Endodermal cell (in vitro differentiated cells): ENCODE measurements at places on chromosomes 6 and 20. TPM values are rescaled to one million over a fixed set of nuclear protein-coding genes. Genes with fewer than 3 reads are reported as not detected.
A peak's percentile ranks its signal among the peaks of the same experiment; 100 is the strongest.

The SLC32A1 gene
- total RNA-seq = not detected in 2 replicates

The CPNE5 gene
- total RNA-seq = 0.29 to 0.54 TPM (median 0.42 TPM) in 3 replicates

The MCM8 gene
- 15.5 to 43.0 TPM (median 41.9 TPM) in 3 replicates for total RNA-seq

The MYL9 gene
- total RNA-seq = 264 and 274 TPM in 2 replicates

The TINAG gene
- not detected in 3 replicates for total RNA-seq

The IL20RA gene
- total RNA-seq = 0.38 and 0.57 TPM in 2 replicates

The PSMB1 gene
- 229 to 243 TPM (median 230 TPM) in 3 replicates for total RNA-seq

- no peaks in the 10 kb centered on the region for H3K4me1 ChIP-seq
- peak overlapping the region; percentile 17 for H3K27ac ChIP-seq
- no peaks in the 10 kb centered on the region for H3K27me3 ChIP-seq
- H3K36me3 ChIP-seq = no peaks in the 10 kb centered on the region
- DNase-seq = no peak
Observed at GRCh38 chr20:9214685-9215084, 145.8 kb downstream of the PLCB4 start.

GRCh38 chr6:5287205-5287965 is 26.1 kb downstream of the FARS2 start:
- H3K36me3 ChIP-seq = no peaks in the 10 kb centered on the region
- H3K27ac ChIP-seq = no peak overlapping the region
- no peak overlapping the region for H3K4me3 ChIP-seq
- H3K27me3 ChIP-seq = no peaks in the 10 kb centered on the region
- peaks cover 2% of the 10 kb centered on the region for H3K4me1 ChIP-seq

- peak overlapping the region; percentile 90 for H3K4me3 ChIP-seq
- H3K4me1 ChIP-seq = peaks cover 10% of the 10 kb centered on the region
- peaks cover 11% of the 10 kb centered on the region for H3K27me3 ChIP-seq
- H3K27ac ChIP-seq = peak overlapping the region; percentile 45
- H3K36me3 ChIP-seq = peaks cover 7% of the 10 kb centered on the region
- peak; percentile 87 for DNase-seq
Observed at GRCh38 chr6:7542065-7542873, 798 bp downstream of the DSP start.

DNA sequence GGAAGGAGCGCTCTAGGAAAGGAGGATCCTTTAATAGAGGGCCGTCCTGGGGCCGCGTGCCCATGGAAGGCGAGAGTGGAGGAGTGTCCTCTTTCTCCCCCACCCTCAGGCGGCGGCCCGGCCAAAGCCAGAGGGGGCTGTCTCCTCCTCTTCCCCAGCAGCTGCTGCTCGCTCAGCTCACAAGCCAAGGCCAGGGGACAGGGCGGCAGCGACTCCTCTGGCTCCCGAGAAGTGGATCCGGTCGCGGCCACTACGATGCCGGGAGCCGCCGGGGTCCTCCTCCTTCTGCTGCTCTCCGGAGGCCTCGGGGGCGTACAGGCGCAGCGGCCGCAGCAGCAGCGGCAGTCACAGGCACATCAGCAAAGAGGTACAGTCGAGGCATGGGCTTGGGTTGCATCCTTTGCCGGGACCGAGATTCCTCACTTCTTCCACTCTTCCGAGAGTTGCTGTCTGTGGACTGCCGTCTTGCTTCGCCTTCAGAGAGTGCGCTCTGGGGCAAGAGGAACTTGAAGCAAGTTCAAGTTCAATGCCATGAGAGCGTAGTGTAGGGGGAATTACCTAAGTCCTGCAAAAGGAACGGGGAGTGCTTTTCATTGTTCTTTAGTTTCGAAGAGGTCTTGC is at the start of gene LAMA2:
Gene LAMA2, plus strand, starts transcription at position 148 of the 621 bp plus-strand sequence. Its CDS starts 108 bp downstream, at position 256.
- H3K4me3 ChIP-seq = peak within 1 kb of the TSS; percentile 87
- no peaks in the 10 kb centered on the region for H3K36me3 ChIP-seq
- no peaks in the 10 kb centered on the region for H3K4me1 ChIP-seq
- H3K27me3 ChIP-seq = no peaks in the 10 kb centered on the region
- DNase-seq = peak; percentile 95

GRCh38 chr20:25394276-25394675 is 3.6 kb upstream of the ABHD12 start:
- H3K36me3 ChIP-seq = no peaks in the 10 kb centered on the region
- H3K4me3 ChIP-seq = no peak overlapping the region
- H3K4me1 ChIP-seq = no peaks in the 10 kb centered on the region
- H3K27me3 ChIP-seq = no peaks in the 10 kb centered on the region

DNA sequence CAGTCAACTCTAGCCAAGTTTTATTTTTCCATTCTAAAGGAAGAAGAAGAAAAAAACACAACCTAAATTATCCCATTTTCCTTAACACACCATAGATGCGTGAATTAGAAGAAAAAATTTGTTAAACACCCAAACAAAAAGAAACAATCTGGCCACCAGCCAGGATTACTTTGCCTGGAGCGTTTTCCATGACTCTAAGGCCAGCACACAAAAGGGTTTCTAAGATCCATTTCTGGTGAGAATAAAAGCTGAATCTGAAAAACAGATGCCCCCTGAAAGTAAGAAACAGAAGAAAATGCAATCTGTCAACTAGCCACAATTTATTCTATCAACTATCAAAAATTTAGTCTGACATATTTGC is 267.2 kb upstream of the SULF2 start:
- no peaks in the 10 kb centered on the region for H3K27me3 ChIP-seq
- H3K27ac ChIP-seq = no peak overlapping the region
- no peak for DNase-seq
- no peaks in the 10 kb centered on the region for H3K36me3 ChIP-seq
- no peak overlapping the region for H3K4me3 ChIP-seq

DNA sequence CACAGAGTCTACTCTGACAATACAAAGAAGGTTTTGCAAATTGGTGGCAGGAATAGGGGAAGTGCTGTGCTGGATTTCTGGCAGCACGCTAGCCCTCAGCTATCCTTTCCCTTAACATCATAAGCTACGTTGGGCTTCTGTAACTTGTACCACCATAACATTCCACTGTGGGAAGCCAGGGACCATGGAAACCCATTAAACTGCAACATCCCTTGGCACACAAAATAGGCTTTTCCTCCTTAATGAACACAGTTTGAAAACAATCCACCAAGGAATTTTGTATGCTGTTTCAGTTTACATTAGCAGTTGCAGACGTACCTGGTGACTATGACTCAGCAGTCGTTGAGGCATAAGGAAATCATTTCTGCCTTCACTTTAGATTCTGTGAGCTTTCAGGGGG is 203.9 kb upstream of the RAB32 start:
- H3K36me3 ChIP-seq = no peaks in the 10 kb centered on the region

DNA sequence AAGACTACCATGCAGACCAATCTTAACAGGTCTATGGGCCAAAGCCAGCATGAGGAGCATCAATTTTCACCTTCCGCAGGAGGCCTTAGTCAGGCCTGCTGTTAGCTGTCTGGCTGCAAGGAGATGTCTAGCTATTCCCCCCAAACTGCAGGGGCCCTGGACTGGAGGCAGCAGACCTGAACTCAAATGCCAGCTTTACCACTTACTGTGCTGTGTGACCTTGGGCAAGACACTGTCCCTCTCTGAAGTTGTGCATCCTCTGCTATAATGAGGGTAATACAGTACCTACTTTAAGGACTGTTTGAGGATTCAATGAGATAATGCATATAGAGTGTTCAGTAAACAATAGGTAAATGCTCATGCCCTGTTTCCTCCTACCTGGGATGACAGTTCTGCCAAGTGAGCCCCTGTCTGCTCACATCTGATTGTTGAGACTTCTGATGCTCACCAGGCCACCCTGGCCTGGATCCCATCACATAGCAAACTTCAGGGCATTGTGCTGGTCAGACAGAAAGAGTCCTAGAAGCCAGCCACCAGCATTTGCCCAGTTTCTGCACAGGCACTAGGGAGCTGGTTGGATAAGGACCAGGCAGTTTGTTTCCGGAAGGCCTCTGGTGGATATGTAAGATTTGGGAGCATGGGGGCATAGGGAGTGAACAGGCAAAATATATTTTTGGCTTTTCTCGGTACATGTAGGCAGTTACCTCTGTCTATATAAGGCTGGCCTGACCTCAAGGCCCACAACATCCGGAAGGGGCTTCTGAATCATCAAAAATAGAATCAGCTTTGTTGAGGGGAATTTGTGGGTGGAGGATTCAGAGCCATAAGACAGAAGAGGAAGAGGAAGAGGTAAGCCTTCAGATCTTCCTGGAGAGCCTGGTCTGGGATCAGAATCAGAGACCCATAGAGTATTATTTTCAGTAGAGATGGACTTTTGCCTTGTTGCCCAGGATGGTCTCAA is 2.3 kb upstream of the OCSTAMP start:
- peaks cover 6% of the 10 kb centered on the region for H3K27me3 ChIP-seq
- no peak overlapping the region for H3K4me3 ChIP-seq
- H3K4me1 ChIP-seq = no peaks in the 10 kb centered on the region
- H3K27ac ChIP-seq = peak overlapping the region; percentile 97

DNA sequence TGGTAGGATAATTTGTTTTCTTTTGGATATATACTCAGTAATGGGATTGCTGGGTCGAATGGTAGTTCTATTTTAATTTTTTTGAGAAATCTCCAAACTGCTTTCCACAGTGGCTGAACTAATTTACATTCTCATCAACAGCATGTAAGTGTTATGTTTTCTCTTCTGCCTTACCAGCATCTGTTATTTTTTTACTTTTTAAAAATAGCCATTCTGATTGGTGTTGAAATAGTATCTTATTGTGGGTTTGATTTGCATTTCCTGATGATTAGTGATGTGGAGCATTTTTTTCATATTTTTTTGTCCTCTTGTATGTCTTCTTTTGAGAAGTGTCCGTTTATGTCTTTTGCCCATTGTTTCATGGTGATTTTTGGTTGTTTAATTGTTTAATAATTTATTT is 11.9 kb downstream of the HINT3 start:
- no peak overlapping the region for H3K4me3 ChIP-seq
- no peaks in the 10 kb centered on the region for H3K4me1 ChIP-seq
- H3K27ac ChIP-seq = no peak overlapping the region

GRCh38 chr6:21219241-21219640 is 374.3 kb upstream of the SOX4 start:
- peaks cover 9% of the 10 kb centered on the region for H3K4me1 ChIP-seq
- no peaks in the 10 kb centered on the region for H3K27me3 ChIP-seq
- H3K27ac ChIP-seq = no peak overlapping the region
- no peaks in the 10 kb centered on the region for H3K36me3 ChIP-seq
- H3K4me3 ChIP-seq = no peak overlapping the region

GRCh38 chr6:13523826-13524622 is 36.6 kb upstream of the GFOD1 start:
- H3K4me1 ChIP-seq = peaks cover 5% of the 10 kb centered on the region
- H3K27me3 ChIP-seq = no peaks in the 10 kb centered on the region
- no peak overlapping the region for H3K27ac ChIP-seq

- no peaks in the 10 kb centered on the region for H3K27me3 ChIP-seq
- H3K4me1 ChIP-seq = no peaks in the 10 kb centered on the region
- H3K36me3 ChIP-seq = peaks cover 5% of the 10 kb centered on the region
Observed at GRCh38 chr6:52529311-52529710, 47.5 kb downstream of the TRAM2 start.

GRCh38 chr6:4814987-4815386 is 38.8 kb downstream of the CDYL start:
- H3K27me3 ChIP-seq = no peaks in the 10 kb centered on the region
- H3K4me1 ChIP-seq = no peaks in the 10 kb centered on the region
- DNase-seq = no peak
- no peak overlapping the region for H3K4me3 ChIP-seq

GRCh38 chr6:122530440-122531046 is 58.9 kb upstream of the SERINC1 start:
- no peak overlapping the region for H3K27ac ChIP-seq
- no peaks in the 10 kb centered on the region for H3K27me3 ChIP-seq
- H3K36me3 ChIP-seq = no peaks in the 10 kb centered on the region
- DNase-seq = peak; percentile 87
- H3K4me3 ChIP-seq = no peak overlapping the region

DNA sequence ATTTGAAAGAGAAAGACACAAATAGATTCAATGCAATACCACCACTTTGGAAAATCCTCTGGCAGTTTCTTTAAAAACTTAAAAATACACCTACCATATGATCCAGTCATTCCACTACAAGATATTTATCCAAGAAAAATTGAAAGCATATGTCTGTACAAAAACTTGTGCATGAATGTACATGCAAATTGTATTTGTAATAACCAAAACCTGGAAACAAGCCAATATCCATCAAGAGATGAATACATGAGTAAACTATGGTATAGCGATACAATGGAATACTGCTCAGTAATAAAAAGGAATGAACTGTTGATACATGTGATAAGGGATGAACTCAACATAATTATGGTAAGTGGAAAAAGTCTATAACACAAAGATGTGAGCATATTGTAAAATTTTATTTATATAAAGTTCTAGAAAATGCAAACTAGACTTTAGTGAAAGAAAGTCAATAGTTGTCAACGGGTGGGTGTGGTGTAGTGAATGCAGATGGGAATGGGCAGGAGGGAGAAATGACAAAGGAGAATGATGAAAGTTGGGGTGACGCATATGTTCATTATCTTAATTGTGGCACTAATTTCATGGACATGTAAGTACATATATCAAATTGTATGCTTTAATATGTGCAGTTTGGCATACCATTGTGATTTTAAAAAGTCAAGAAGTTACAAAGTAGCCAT is 347.5 kb downstream of the SAMD5 start:
- H3K4me1 ChIP-seq = no peaks in the 10 kb centered on the region
- H3K27me3 ChIP-seq = no peaks in the 10 kb centered on the region
- no peak overlapping the region for H3K4me3 ChIP-seq
- H3K27ac ChIP-seq = no peak overlapping the region
- no peaks in the 10 kb centered on the region for H3K36me3 ChIP-seq

- H3K27me3 ChIP-seq = no peaks in the 10 kb centered on the region
- DNase-seq = peak; percentile 52
- no peak overlapping the region for H3K4me3 ChIP-seq
- H3K36me3 ChIP-seq = no peaks in the 10 kb centered on the region
- H3K4me1 ChIP-seq = no peaks in the 10 kb centered on the region
- H3K27ac ChIP-seq = peak overlapping the region; percentile 79
Observed at GRCh38 chr6:154478021-154478700, 32.3 kb downstream of the CNKSR3 start.

GRCh38 chr20:2652724-2653555 is 508 bp downstream of the NOP56 start:
- no peak for DNase-seq
- no peaks in the 10 kb centered on the region for H3K27me3 ChIP-seq
- peaks cover 42% of the 10 kb centered on the region for H3K36me3 ChIP-seq

- no peak overlapping the region for H3K4me3 ChIP-seq
- H3K4me1 ChIP-seq = no peaks in the 10 kb centered on the region
- peaks cover 62% of the 10 kb centered on the region for H3K36me3 ChIP-seq
- no peak overlapping the region for H3K27ac ChIP-seq
- H3K27me3 ChIP-seq = no peaks in the 10 kb centered on the region
Observed at GRCh38 chr20:45419188-45420091, 3.5 kb downstream of the PIGT start.

GRCh38 chr6:34950849-34951248 is 61.8 kb downstream of the ANKS1A start:
- no peak overlapping the region for H3K4me3 ChIP-seq
- H3K27me3 ChIP-seq = no peaks in the 10 kb centered on the region
- H3K27ac ChIP-seq = no peak overlapping the region
- no peaks in the 10 kb centered on the region for H3K4me1 ChIP-seq
- no peaks in the 10 kb centered on the region for H3K36me3 ChIP-seq

DNA sequence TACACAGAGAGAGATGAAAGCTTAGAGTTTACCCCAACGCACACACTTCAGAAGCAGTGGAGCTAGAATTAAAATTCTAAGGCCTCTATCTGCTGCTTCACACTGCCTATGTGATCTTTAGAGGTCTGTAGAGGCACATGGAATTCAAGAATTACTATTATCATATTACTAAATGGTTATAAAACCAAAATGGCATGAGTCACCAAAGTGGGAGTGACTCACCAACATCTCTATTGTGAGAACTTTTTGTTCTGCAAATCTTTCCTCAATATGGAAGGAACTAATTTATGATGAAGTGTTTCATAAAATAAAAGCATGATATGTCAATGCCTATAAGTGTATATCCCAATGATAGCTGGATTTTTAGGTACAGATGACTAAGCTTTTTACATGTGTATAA is 28.5 kb upstream of the TMEM244 start:
- H3K4me1 ChIP-seq = no peaks in the 10 kb centered on the region
- no peaks in the 10 kb centered on the region for H3K27me3 ChIP-seq
- no peak overlapping the region for H3K27ac ChIP-seq
- H3K4me3 ChIP-seq = no peak overlapping the region
